ENCODE measurements at places on chromosomes 7 and 10.
A peak's percentile ranks its signal among the peaks of the same experiment; 100 is the strongest.

DNA sequence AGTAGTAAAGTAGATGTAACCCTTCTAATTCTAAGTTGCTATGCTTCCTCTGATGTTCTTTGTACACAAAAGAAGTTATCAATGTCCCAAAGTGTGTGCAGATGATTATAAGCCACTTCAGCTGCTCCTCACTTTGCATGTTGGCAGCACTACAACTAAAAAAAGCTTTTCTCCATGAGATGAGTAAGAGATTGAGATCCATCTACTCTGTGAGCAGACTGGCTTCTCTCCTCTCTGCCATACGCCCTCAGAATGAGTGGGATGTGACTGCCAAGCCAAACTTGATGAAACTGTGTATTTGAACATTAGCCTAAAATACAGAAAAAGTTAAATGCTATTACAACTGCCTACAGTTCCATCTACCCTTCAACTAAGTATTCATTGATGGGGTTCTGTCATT lies 102.9 kb upstream of the ETV1 start:
- no peak for DNase-seq

DNA sequence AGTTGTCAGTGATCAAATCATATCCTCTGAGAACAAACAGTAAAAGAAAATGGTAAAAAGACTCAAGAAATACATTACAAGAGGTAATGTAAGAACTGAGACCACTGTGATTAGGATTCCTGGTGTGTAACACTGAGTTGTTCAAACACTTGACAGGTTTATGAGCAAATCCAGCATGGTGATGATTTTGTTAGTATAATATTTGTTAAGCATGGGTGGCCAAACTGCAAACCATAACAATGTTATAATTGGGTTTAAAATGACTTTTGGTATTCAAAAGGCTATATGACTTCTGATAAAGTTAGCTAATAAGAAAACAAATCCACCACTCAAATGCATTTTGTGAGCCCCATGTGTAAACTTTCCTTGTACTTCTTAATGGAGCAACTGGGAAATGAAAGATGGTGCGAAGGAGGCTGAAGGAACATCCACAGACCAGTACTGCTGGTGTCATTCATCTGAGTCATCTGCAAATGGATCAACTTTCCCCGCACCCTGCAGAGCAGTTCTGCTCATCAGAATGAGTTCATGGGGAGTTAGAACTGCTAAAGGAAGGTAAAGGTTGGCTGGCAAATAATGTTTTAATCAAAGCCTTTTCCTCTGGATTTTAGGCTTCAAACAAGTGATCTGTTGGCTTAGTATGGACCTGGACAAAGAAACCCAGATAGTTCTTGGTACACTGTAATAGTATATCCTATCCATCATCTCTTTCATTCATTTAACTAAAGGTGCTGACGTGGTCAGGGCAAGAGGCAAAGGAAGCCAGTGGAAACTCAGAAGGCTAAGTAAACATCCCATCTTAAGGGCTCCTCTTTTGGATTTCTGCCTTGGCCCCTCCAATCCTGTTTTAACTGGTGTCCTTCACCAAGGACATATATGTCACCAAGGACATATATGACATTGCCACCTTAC lies 45.0 kb downstream of the AFAP1L2 start:
- DNase-seq: no peak

GRCh38 chr10:32938554-32939061 lies 19.4 kb downstream of the ITGB1 start:
- no peak for DNase-seq

GRCh38 chr7:101882595-101883564 lies 65.5 kb downstream of the CUX1 start:
- no peak for DNase-seq

GRCh38 chr7:149635561-149636329 lies 137.6 kb downstream of the ZNF467 start:
- DNase-seq: no peak

DNA sequence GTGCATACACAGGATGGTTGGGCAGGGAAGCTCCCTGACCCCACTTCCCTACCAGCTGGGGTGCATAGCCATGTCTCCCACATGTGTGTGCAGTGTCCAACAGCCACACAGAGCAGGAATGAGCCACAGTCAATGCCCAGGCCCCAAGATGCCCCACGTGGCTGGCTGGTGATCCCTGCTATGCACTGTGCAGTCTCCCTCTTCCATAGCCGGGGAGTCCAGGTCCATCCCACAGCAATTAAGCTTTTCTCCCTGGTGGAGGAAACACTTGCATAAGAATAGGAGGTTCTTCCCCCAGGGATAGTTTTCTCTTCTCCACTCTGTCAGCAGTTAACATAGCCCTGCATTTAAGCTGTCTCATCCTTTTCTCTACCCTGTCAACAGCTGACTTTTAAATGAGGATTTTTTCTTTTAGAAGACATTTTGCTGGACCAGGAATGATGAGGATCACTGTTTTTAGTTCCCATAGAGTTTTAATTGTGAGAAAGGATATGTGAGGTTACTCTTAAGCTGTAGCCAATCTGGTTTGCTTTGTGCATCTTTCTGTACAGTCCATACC lies 396.5 kb upstream of the VWC2 start:
- no peak for DNase-seq

- no peak for DNase-seq
These were observed 9.7 kb downstream of the EXOC6 start for GRCh38 chr10:92857904-92858514.

DNA sequence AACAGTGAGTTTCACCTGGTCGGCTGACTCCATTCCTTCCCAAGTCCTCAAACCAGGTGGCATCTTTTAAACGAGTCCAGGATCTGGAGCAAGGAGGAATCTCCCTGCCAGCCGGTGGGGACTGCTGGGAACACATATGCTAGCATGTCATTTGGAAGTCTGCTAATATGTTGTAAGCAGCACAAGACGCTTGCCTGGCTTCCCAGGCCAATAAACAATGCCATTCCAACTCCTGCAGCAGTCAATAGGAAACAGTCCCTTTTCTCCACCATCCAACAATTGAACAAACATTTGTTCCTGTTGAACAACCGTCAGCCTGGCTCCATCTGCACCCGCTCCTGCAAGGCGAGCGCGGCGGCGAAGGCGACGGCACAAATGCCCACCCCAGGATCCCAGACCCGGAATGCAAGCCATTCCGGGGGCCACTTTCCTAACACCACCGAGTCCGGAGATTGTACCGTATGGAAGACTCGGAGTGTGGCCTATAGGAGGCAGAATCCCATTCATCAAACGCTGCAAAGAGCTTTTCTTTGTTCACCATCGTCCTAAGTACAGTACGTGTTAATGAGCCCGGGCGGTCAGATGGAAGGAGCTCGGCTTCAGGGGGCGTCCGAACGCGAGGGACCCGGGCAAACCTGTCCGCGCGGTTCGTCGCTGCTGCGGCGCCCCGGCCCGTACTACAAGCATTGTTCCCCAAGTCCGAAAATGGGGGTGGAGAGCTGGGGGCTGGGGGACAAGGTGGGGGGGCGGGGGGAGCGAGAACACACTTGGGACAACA lies 1.6 kb downstream of the FAM53B start:
- DNase-seq: peak; percentile 4

- no peak for DNase-seq
These were observed 57.8 kb downstream of the CASD1 start for GRCh38 chr7:94567396-94567795.

- no peak for DNase-seq
These were observed 257.0 kb upstream of the MINDY3 start for GRCh38 chr10:16117305-16117695.

GRCh38 chr7:132500727-132501440 lies 75.4 kb downstream of the PLXNA4 start:
- no peak for DNase-seq

GRCh38 chr7:7417851-7418250 lies 117.8 kb downstream of the COL28A1 start:
- no peak for DNase-seq

DNA sequence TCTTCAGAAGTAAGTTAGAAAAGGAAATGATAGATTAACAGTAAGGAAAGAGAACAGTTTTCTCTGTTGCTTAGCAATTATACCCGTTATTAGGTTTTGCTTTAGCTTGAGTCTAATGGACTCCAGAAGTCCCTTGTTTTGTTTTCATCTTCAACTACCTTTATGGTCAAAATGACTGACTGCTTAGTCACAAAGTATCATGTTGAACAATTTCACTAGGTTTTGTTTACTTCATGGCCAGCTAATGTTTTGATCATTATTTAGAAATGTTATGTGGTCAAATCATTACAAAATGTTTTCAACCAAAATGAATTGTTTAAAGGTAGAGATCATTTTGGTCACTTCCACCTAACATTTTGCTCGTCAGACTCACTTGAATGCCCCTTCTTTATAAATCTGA lies 1.9 kb downstream of the UBN2 start:
- no peak for DNase-seq

DNA sequence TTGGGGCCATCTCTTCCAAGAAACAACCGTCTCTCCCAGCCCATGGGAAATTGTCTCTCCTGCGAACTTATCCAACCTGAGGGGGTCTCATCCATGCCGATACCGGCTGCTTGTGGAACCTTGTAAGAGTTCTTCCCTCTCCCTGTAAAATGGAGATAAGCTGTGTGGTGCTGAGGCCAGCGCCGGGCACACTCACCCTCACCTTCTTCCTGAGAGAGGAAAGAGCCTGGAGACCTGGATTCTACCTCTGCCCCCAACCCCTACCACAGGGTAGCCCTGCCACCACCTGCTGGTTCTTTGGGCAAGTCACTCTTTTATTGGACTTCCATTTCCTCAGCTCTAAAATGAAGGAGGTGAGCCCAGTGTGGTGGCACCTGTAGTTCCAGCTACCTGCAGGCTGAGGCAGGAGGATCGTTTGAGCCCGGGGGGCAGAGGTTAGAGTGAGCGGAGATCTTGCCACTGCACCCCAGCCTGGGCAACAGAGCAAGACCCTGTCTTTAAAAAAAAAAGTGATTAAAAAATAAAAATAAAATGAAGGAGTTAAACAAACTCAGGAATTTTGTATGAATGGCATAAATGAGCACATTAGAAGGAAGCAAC lies 38.4 kb upstream of the PSAP start:
- DNase-seq: no peak

DNA sequence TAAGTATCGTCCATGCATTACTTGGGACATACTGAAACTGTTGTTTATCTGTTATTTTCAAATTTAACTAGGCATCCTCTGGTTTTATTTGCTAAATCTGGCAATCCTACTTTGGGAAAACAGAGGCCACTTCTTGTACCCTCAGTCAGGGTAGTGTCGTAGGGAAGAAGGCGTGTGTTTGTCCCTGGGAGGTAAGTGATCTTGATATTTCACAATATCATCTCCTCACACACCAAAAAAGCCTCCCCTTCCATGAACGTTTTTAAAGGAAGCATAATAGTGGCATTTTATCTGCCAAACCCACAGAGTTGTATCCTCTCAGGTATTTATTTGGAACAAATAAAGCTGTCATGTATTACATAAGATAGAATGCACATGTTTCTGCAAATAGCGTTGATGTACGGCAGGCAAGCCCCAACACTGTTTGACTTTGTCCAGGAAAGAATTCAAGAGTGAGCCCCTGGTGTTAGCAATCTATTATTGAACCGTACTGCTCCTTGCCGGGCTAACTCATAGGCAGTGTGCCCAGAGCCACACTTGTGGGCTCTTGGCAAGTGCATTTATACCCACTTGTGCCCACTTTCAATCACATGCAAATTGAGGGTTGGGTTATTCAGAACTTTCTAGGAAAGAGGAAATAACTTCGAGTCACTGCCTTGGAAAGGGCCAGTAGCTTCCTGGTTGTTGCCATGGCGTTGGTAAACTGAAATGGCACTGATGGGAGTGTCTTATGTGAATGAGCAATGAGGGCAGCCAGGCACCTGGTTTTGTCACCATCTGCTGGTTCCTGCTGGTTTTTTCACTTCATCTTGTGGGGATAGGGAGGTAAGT lies 266.0 kb downstream of the USP6NL start:
- DNase-seq: no peak
